ENCODE measurements at places on chromosomes 1 and 21.

DNA sequence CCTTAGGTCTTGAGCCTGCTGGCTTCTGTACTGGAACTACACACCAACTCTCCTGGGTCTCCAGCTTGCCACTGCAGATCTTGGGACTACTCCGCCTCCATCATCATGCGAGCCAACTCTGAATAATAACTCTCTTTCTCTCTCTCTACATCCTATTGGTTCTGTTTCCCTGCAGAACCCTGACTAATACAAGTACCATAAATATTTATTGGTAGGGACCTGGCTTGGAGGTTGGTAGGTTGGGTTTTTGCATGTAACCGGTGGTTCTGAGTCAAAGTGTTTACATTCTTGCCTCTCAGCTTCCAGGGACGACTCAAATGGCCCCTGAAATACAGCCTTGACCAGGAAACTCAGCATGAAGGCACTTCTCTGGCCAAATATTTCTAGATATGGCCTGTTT, 110.4 kb downstream of the KCND3 start:
- DNase-seq = no peak

GRCh38 chr1:159188375-159188788, 16.3 kb upstream of the ACKR1 start:
- DNase-seq = no peak

DNA sequence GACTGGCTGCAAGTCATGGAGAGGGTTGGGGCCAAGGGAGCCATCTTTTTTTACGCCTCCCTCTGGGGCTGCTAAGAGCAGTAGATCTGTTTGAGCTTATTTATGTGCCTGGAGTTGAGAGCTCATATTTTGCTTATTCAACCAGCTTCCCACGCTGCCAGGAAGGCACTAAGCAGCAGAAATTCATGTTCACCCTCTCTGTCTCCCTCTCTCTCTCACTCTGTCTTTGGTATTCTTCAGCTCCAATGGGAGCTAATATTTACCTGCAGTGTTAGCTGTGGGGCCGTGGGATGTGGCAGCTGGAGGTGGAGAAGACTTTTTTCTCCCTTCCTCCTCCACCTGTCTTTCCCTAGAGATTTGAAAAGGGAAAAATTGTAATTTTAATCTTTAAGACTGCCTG, 26.8 kb upstream of the CACNA1E start:
- DNase-seq = no peak

- no peak for DNase-seq
These were observed 32.9 kb downstream of the RAB3B start for GRCh38 chr1:51957618-51958017.

GRCh38 chr1:46406881-46407608, 12.9 kb downstream of the FAAH start:
- DNase-seq = no peak

DNA sequence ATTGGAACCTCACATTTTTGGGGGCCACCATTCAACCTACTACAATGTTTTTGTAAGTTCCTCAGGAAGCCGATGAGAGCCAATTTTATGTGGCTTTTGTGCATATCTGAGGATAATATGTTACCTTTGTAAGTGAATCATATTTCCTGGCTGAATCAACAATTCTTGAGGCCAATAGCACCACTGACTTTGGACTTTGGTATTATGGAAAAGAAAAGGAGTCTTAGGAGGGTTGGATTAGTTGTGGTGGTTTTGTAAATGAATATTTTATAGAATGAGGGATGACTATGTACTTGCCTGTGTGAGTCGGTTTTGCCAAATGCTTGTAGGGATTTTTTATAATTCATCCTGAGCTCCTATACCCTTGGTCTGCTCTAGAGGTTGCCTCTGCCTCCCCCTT, 181.5 kb upstream of the HMGB4 start:
- DNase-seq = no peak

GRCh38 chr1:211135342-211135950, 1.5 kb upstream of the KCNH1 start:
- DNase-seq = no peak

DNA sequence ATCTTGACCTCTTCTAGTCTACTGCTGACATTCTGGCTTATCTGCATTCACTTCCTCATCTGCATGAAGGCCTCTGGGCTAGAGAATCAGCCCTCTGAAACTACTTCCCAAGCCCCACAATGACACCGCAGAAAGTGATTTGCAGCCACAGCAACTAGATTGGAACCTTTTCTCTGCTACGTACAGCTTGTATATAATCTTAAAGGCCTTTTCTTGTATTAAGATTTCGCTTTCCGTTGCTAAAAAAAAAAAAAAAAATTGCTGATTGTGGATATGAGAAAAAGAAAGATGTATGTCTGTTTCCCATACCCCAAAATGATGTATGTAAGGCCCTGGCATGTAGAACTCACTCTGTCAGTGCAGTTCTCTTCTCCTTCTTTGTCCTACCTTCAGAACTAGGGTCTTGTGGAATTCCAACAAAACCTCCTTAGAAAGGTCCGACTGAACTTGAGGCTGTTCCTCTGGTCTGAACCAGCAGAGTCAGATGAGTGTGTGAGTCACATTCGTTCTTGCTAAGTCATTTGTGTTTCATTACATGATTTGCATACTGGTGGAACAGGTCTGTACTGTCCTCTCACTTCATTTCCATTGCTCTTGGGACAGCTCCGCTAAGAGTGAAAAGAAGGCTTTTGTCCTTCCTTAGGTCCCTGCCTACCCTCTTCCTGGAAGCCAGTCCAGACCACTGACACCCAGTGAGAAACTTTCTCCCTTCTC, 62.7 kb downstream of the PLPP3 start:
- DNase-seq = no peak

DNA sequence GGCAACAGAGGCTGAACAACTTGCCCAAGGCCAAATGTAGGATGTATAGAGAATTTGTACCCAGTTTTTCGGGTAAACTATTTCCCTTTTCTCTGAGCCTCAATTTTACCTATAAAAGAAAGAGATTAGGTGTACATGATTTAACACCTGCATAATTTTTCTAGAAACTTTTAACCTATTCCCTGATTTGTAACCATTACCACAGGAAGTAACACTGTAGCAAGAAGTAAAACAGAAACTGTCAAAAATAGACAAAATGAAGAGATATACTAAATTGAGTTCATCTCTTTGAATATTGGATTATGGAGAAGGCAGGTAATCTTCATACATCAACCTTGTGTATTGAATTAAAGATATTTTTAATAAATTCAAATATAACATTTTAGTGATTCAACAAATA, 136.2 kb downstream of the ZC3H11B start:
- no peak for DNase-seq
